ENCODE measurements at places on chromosomes 5 and 9. TPM values are rescaled to one million over a fixed set of nuclear protein-coding genes. Genes with fewer than 3 reads are reported as not detected.

SLCO4C1 gene
- polyA plus RNA-seq, result 0.04 TPM

LCN2 gene
- 2,097 TPM for polyA plus RNA-seq

LAMC3 gene
- 1.1 TPM for polyA plus RNA-seq

RANBP3L gene
- polyA plus RNA-seq, result 0.07 TPM

FAM200C gene
- polyA plus RNA-seq, result 0.93 TPM
